ENCODE measurements at places on chromosomes 1 and 21.

DNA sequence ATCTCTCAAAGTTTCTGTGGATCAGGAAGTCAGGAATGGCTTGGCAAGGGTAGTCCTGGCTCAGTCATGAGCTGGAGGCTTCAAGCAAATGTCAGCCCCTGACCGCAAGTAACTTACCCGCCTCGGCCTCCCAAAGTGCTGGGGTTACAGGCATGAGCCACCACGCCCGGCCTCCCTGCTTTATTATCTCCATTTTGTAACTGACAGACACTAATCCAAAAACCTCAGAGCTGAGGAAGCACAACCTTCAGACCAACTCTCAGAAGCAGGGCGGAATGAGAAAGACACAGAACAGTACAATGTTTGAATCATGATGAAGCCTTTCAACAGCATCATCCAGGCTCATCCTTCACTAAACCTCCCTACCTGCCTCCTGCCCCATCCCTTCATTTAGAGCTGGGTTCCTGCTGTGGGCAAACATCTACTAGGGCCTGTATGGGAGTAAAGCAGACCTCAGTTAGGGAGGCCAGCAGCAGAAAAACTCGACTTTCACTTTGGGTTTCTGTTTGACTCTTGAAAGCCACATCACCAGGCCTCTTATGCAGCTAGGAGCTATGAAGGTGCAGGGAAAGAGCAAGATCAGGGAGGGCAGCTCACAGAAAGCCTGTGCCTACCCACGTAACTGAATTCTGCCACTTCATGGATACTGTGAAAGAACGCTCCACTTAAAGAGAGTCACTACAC lies 84.4 kb upstream of the RAB4A start:
- no peak for DNase-seq

DNA sequence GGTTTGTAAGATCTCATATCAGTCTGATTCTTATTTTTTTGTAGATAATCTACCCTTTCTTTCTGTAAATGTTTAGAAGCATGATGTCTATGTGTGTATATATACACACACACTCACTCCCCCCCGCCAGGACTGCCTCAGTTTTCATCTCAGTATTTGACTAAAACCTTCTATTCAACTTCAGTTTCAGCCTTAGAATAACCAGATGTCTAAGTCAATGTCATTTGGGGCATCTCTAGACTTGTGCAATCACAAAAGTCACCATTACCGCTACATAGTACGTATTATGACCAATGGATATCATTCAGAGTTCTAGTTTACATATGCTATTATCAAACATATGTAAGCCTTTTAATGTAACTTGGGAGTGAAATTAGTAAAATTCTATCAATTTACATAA lies 53.3 kb upstream of the BOLA1 start:
- no peak for DNase-seq

DNA sequence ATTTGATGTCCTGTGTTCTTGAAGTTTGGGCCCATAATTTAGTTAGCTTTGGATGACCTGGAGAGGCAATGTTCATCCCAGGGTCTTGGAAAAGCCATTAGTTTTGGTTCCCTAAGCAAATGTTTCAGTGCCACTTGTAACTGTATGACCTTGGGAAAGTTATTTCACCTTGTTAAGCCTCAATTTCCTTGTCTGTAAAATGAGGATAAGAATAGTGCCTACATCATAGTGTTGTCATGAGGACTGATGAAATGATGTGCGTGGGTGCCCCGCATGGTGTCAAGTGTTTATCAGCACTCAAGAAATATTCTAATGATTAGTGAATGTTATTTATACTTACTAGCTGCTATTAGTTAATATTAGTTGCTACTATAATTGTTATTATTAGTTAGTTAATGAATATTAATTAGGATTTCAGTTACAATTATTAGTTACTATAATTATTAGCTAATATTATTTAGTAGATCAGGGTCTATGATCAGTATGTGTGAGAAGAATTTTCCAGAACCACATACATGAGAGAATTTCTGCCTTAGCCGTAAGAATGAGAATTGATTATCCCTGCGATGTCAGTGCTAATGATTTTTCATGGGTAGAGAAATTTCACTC lies 1.9 kb downstream of the SH3BGR start:
- DNase-seq, result no peak

GRCh38 chr1:119943216-119943615 lies 46.9 kb upstream of the ADAM30 start:
- DNase-seq, result no peak

- DNase-seq, result peak; percentile 22
These were observed at the start of gene DMBX1 for GRCh38 chr1:46489638-46490405. DMBX1 (plus strand) TSS chr1:46489836; CDS start chr1:46507011, 17,175 bp downstream.

DNA sequence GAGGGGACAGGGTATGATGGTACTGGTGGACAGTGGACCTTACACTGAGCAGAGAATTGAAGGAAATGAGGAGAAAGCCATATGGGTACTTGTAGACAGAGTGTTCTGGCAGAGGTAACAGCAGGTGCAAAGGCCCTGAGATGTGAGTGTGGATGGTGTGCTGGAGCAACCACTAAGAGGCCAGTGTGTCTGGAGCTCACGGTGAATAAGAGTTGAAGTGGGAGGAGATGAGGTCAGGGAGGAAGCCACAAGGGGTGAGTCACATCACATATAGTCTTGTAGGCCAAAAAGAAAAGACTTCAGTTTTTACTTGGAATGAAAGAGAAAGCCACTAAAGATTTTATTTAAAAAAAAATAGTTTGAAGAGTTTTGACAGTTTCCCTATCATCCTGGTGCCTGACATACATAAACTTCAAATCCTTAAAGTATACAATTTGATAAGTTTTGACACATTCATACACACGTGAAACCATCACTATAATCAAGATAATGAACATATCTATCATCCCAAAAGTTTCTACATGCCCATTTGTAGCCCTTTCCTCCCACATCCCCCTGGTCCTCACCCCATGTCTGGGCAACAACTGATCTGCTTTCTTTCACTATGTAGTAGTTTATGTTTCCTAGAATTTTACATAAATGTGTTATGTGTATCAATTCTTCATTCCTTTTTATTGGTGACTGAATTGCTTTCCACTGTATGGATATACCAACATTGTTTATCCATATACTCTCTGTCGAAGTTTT lies 148.4 kb downstream of the GPATCH2 start:
- DNase-seq, result peak; percentile 16

GRCh38 chr1:205554026-205554811 lies 49.8 kb downstream of the CDK18 start:
- no peak for DNase-seq

DNA sequence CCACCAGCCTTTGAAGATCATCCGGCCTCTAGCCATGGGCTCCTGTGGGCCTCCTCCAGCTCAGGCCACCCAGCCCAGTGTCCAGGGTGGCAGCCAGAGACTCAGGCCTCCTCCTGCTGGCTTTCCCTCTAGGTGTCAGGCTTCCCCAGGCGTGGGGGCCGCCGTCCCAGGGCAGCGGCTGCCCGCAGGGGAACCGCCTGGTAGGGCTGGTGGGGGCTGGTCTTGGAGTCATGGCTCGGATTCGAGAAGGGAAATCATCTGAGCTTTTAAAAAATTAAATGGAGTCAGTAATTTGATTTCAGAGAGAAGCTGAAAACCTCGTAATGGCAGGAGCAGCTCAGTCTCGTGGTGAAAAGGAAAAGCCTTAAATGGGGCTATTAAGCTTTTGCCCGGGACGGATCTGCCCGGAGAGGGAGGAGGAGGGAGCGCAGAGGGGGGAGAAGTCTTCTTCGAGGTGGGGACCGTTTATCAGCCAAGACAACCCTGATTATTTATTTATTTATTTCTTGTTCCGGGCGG lies 66.4 kb upstream of the TARDBP start:
- no peak for DNase-seq

GRCh38 chr21:38472412-38473108 lies 25.7 kb downstream of the ERG start:
- DNase-seq, result no peak

GRCh38 chr21:45575993-45576837 lies 34.0 kb upstream of the SLC19A1 start:
- no peak for DNase-seq

- DNase-seq, result peak; percentile 81
These were observed 13.7 kb upstream of the E2F2 start for GRCh38 chr1:23544444-23545389.

DNA sequence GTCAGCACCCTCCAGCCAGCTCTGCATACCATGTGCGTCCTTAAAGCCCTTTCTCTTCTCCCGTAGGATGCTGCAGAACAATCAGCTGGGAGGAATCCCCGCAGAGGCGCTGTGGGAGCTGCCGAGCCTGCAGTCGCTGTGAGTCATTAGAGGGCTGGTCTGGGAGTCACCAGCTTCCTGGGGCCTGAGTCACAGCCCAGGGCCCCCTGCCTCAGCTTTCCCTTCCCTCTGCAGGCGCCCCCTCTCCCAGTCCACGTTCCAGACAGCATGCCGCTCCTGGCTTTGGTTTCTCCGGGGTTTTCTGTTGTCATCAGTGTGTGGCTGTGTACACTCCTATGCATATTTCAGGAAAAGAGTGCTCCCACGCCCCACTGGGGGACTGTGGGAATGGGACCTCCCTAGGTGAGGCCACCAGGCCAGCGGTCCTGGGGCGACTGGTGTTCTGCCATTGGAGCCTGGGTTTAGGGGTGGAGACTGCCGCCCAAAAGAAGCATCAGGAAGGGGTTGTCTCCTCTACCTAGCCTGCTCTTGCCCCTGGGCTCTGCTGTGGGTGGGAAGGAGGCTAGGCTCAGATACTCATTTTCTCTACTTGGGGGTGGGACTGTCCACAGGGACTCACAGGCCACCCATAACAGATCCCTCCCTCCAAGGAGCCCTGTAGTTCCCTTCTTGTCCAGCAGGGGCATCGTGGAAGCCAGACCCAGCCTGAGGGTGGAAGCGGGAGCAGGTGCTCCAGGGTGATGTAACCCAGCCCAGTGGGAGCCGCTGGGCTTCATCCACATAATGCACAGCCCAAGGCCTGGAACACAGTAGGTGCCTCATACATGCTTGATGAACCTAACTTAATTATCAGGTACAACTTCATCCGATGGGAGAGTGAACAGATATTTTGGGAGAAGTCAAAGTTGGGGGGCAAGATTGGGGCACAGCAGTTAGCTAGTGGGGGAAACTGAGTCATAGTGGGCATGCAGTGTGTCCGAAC lies 42.5 kb downstream of the LGR6 start:
- DNase-seq, result peak; percentile 63

- DNase-seq, result peak; percentile 62
These were observed 16.4 kb upstream of the KIAA0040 start for GRCh38 chr1:175208773-175209492.

DNA sequence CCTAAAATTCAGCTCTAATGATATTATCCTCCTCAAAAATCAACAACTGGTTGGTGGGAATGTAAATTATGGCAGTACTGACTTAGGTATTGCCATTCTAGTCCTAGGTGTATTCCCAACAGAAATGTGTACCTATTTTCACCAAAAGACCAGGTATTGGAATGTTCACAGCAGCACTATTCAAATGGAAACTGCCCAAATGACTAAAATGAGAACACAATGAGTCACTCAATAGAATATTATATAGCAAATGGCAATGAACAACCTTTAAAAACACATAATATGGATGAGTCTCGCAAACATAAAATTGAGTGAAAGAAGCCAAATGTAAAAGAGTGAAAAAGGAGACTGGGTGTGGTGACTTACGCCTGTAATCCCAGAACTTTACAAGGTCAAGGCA lies 44.9 kb downstream of the GADD45A start:
- no peak for DNase-seq

DNA sequence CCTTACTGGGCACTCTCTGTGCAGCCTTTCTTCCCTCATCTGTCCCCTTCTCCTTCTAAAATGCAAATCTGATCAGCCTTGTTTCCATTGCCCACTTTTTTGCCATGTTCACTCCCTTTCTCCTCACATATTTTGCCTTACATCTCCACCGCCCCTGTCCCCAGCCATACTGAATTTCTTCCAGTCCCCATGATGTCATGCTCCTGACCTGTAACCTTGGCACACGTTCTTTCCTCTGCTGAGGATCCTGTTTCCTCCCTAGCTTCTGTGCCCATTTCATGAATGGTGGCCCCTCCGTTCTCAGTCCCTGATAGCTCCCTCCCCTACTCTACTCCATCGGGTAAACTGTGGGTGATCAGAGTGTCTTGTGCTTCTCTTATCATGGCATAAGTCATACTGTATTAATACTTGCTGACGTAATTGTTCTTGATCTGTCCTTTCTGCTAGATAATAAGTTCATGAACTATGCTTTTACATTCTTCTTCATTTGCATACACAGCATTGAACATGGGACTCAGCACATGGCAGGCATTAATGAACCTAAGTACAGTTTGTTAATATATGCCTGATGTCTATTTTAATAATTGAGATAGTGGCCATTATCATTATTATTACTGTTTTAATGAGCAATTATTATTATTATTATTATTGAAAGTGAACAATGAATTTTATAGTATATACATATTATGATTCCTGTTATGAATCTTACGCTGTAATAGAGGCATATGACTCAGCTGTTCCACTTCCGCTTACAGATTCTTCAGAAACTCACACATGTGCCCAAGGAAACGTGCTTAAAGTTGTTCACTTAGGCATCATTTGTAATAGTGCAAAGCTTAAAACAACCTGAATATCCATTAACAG lies 28.5 kb downstream of the MAP3K21 start:
- DNase-seq, result no peak

- no peak for DNase-seq
These were observed 36.1 kb upstream of the B3GALT5 start for GRCh38 chr21:39576518-39577128.

GRCh38 chr21:26320596-26320995 lies 150.0 kb upstream of the APP start:
- DNase-seq, result no peak

- no peak for DNase-seq
These were observed 101.7 kb upstream of the FGGY start for GRCh38 chr1:59195151-59195550.

DNA sequence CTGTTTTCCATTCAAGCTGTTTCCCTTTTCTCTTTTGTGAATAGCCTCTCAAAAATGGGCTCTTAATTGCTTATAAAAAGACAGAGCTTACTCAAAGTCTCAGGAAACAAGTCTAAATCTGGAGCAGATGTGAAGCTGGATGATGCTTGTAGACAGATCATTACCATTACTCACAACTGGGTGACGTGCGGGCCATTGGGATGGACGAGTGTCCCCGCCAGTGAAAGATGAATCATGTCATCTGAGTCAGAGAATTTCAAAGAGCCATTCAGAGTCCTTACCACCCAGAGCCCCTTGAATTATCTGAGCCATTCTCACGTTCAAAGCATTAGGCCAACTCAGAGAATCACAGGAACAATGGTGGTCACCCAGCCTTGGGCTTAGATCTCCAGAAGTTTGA lies 134.6 kb downstream of the HUNK start:
- DNase-seq, result no peak

Measured in CD4-positive, alpha-beta T cell treated with Interleukin-6 for 4 hours (primary cell).